ENCODE measurements at places on chromosomes 5 and 9.

DNA sequence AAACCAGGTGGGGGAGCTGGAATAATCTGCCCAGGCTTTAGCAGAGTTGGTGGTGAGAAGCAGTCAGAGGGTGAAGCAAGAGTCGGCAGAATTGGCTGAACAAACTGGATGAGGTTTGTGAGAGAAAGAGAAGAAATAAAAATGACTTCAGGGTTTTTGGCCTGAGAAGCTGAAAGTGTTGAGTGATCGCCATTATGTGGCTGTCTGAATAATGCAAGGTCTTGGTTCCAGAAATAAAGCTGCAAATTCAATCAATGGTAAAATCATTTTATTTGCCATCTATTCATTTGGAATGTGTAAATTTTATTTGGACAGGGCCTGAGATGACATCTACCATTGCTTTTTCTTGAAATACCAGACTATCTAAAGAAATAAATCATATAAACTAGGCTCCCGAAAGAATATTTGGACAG is 50.4 kb upstream of the DAB2 start:
- no peak for DNase-seq

DNA sequence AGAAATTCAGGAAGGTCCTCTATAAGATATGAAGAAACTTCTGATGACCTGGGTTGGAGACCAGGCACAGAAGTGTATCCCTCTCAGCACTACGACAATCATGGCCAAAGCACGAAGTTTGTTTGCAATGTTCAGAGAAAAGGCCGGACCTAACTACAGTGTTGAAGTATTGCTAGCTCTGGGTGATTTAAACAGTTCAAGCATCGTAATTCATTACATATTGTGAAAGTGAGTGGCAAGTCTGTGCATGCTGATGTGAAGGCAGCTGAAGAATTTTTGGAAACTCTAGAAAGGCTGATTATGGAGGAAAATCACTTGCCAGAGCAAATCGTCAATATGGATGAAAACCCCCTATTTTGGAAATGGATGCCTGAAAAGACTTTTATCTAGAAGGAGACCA is 67.2 kb upstream of the PANK3 start:
- no peak for DNase-seq

GRCh38 chr5:124906339-124907097 is 160.1 kb upstream of the ZNF608 start:
- DNase-seq: peak; percentile 86

GRCh38 chr9:23658376-23659258 is 167.4 kb downstream of the ELAVL2 start:
- no peak for DNase-seq

- no peak for DNase-seq
Observed at GRCh38 chr5:123037104-123037418, 536 bp upstream of the PPIC start.

DNA sequence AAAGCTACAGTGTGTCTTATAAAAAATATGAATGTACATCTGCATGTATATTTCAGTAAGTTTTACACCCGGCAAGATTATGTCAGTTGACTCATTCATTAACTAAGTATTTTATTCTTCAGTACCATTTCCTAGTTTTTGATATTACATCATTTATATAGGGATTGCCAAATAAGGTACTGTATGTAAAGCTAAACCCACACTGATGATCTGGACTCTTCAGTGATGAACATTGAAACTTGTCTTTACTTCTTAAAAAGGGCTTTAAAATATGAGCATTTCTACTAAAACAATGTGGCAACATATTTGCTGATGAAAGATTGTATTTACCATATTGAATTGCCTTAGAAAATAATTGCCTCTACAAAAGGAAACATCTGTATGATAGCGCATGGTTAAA is 151.8 kb upstream of the TLX3 start:
- no peak for DNase-seq

- no peak for DNase-seq
Observed at GRCh38 chr9:111994831-111995458, 98.3 kb downstream of the UGCG start.

DNA sequence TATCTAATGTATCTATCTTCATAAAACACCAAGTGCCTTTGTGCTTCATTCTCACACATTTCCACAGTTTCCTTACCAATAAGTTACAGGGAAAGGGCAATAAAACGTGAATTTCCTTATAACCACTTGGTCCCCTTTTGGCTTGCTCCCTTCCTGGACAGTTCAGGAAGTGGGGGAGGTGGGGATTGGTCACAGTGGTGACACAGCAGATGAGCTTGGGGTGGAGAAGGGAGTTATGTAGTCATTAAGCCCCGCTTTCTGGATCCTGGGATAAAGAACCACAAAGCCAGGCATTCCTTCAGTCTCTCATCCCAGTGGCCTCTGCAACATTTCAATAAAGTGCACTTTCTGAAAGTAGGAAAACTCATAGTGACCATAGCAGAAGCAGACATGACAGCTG is 47.1 kb upstream of the FYB1 start:
- no peak for DNase-seq

GRCh38 chr9:78663369-78663768 is 366.4 kb downstream of the PSAT1 start:
- no peak for DNase-seq

DNA sequence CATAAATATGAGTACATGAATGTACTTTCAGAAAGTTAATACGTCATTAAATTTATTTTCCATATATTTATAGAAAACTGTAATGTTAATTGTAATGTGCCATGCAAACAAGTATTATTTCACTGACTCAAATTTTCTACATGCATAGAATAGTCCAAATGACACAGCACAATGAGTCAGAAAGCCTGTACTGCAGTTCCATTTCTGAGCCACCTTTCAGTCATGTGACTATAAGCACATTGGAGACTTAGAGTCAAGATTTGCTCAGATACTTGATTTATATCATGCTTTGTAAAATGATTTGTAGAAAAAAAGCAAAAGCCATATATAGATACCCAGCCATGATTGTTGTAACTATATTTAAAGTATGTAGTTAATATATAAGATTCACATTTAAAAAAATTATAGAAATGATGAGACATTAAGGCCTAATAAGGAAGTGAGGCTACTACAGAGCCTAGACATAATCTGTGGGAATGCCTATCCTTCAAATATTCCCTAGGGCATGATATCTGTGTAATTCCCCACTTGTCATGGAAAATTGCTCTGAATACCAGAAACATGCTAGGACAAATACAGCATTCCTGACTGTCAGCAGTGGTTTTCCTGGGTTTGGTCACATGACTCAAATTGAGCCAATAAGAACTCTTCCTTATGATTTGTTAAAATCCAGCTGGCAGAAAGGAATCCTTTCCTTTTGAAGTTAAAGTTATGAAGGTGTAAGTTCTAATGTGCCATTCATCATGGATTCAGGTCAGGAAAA is 50.0 kb downstream of the PTPRD start:
- DNase-seq: no peak

GRCh38 chr5:102974177-102974576 is 145.8 kb downstream of the GIN1 start:
- DNase-seq: no peak

DNA sequence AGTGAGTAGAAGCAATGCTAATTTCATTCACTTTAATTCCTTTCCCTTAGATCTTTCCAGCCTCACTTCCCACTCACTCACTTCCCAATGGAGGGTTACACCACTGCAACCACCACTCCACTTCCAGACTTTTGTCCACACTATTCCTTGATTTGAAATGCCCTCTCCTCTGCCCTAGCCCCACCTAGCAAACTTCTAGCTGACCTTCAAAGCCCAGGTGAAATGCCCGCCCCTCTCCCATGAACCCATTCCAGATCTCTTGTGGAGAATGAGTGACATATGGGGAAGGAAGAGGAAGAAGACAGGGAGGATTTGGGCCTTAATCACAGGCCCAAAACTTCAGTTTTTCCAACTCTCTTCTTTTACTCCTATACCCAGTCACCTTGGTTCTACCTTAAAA is 37.1 kb downstream of the PFDN1 start:
- no peak for DNase-seq

DNA sequence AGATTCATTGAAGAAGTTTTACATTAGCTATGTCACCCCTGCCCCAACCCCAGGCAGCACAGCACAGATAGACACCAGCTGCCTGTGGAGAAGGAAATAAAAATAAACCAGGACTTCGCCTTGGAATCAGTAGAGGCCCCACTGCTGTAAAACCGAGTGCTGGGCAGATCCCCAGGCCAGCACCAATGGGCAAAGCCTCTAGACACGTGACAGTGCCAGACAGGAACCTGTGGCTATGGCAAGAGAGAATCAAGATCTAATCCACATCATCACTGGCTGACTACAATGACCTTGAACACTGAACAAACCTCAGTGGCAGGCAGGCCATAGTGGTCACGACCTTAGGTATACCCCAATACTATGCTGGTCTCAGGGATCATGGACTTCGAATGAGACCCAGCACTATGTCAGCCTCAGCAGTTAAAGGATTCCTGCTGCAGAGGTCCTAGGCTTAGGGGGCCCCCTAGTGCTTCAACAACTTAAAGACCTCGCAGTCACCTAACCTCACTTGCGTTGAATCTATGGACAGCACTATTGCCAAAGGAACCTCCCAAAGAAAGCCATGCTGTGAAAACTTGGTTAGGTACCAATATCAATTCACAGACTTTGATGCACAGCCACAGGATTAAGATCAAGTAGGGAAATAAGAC is 2118.6 kb upstream of the C9orf72 start:
- peak; percentile 8 for DNase-seq

- no peak for DNase-seq
Observed at GRCh38 chr5:117494188-117494587, 919.6 kb upstream of the SEMA6A start.

GRCh38 chr5:110973510-110973909 is 98.0 kb upstream of the TSLP start:
- no peak for DNase-seq

DNA sequence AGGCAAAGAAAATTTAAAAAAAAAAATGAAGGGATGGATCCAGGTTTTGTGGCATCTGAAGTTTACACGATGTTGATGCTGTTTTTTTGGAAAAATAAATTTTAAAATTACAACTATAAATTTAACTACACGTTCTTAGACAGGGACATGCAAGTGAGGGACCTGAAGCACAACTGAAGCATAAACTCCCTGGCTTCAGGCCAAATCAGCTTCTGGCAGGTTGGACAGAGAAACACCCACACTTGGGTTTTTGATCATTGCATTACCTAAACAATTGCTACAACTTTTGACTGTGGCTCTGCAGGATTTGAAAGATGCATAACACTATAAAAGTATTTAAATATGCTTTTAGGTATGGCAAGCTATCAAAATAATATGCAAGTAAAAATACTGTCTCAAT is 1318.3 kb upstream of the DMAC1 start:
- DNase-seq: peak; percentile 38

DNA sequence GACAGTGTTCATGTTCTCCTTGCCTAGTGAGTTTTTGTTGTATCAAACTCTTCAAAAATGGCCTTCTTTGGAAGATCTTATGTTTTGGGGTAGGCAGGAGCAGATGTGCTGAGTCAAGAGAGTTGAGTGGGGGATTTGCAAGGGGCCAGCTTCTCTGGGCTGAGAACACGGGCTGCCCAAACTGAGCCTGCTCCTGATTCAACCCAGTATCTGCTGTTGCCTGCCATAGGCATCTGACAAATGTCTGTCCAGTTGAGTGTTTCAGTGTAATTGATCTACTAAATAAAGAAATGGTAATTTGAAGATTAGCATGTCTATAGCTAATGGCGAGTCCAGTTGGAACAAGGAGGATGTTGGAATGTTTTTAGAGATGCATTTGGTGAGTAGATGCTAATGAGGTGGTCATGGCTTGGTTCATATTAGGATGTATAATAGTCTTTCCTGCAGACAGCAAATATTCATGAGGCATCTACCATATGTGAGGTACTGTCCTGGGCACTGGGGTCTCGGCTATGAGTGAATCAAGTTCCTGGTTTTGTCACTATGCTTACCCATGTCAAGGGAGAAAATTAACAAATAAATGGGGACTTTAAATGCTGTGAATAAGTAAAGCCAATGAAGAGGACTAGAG is 119.5 kb downstream of the ADCY2 start:
- DNase-seq: no peak
